Fibroblast of skin of back (primary cell): ENCODE measurements at places on chromosomes 2 and 18.

GRCh38 chr18:53991805-53992204 is 232.7 kb downstream of the MBD2 start:
- DNase-seq = peak; percentile 70

DNA sequence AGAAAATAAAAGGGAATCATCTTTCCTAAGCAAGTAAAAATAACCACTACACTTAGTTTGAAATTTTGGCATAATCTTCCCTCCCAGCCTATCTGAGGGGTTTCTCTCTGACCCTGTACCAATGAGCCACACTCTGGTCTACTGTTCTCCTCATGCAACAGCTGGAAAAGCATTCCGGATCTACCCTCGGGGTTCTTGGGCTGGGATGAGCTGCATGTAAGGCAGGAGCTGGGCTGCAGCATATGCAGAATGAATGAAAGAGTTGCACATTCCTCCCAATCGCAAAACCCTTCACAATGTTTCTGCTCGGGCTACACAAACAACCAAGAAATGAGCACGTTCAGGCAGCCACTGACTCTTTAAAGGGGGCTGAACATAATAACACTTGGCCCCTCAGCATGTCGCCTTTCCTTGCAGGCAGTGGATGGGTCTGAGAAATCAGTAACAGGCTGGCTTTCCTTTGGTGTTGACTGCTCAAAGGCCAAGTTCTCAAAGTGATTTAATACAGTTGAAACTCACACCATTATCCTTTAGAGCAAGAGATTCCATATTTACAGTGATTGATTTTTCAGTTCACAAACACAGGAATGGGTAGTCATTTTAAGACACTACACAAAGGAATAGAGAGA is 180.4 kb upstream of the ZFP36L2 start:
- peak; percentile 20 for DNase-seq

GRCh38 chr18:42392416-42392815 is 437.4 kb downstream of the PIK3C3 start:
- DNase-seq = no peak

- DNase-seq = no peak
Observed at GRCh38 chr2:207725873-207726578, 14.6 kb downstream of the CCNYL1 start.

DNA sequence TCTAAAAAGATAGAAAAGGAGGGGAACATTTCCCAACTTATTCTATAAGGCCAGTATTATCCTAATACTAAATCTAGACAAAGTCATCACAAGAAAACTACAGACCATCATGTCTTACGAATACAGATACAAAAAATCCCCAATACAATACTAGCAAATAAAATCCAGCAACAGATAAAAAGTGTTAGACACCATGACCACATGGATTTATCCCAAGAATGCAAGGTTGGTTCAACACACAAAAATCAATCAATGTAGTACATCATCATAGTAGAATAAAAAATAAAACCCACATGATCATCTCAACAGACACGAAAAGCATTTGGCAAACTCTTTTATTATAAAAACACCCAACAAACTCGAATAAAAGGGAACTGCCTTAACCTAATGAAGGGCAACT is 18.5 kb downstream of the SLC66A2 start:
- no peak for DNase-seq

- DNase-seq = peak; percentile 92
Observed at GRCh38 chr2:196160101-196160500, 11.3 kb downstream of the STK17B start.

- no peak for DNase-seq
Observed at GRCh38 chr18:72866901-72867745, 664 bp downstream of the NETO1 start.
